Stomach (tissue), 19 donors: ENCODE measurements at places on chromosomes 5 and 9. TPM values are rescaled to one million over a fixed set of nuclear protein-coding genes. Genes with fewer than 3 reads are reported as not detected.

The ECSCR gene
- 15.2 TPM for total RNA-seq

The CEP120 gene
- 4.1 TPM for total RNA-seq

The PFN3 gene
- total RNA-seq, result not detected

The PCSK1 gene
- not detected for total RNA-seq

The FOXD4 gene
- total RNA-seq, result not detected

The INSL4 gene
- not detected for total RNA-seq

The GOLGA1 gene
- 20.4 TPM for total RNA-seq

The SHC3 gene
- total RNA-seq, result 0.89 TPM

The ORM2 gene
- total RNA-seq, result not detected

The NXNL2 gene
- total RNA-seq, result not detected

The SNX30 gene
- 6.7 TPM for total RNA-seq

The TNFAIP8 gene
- total RNA-seq, result 37.1 TPM

The SOHLH1 gene
- total RNA-seq, result not detected

The TOPORS gene
- 45.9 TPM for total RNA-seq

The ZBED3 gene
- 132 TPM for total RNA-seq

The NAIF1 gene
- 12.9 TPM for total RNA-seq

The PCDHB13 gene
- total RNA-seq, result under 0.01 TPM

The ABLIM3 gene
- total RNA-seq, result 5.3 TPM

The WDR38 gene
- total RNA-seq, result not detected

The TYRP1 gene
- total RNA-seq, result 2.9 TPM
